Ovary (tissue), 10 donors: ENCODE measurements at places on chromosomes 7 and 10. TPM values are rescaled to one million over a fixed set of nuclear protein-coding genes. Genes with fewer than 3 reads are reported as not detected.

Gene OPN1SW
- not detected for polyA plus RNA-seq

Gene NYAP1
- 0.28 TPM for polyA plus RNA-seq

Gene GIMAP4
- 19.7 TPM for polyA plus RNA-seq

Gene LRRC18
- 0.16 TPM for polyA plus RNA-seq

Gene EVX1
- polyA plus RNA-seq: not detected

Gene PRPS1L1
- not detected for polyA plus RNA-seq
